Left hindlimb (tissue), 1 donor: ENCODE measurements at places on chromosomes 1 and 21.
A peak's percentile ranks its signal among the peaks of the same experiment; 100 is the strongest.

DNA sequence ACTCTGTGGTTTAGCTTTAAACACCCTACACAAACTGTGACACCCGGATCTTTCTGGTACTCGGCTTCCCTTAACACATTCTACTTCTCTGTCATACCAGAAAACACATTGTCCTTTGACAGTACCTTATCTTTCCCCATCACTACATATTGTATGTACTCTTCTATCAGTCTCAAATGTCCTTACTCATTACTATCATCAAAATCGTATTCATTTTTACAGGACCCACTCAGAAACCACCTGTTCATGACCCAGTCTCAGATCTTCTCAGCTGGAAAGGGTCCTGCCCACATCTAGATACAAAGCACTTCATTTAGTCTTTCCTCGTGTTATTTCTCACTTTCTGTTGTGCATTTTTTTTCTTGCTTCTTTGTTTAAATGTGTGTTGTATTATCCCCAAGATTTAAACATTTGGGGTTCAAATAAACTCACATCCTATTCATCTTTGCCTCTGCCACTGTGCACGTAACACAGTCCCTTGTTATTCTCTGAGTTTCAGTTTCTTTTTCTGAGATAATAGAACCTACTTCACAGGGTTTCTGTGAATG, 27.7 kb downstream of the CD34 start:
- no peak for DNase-seq

DNA sequence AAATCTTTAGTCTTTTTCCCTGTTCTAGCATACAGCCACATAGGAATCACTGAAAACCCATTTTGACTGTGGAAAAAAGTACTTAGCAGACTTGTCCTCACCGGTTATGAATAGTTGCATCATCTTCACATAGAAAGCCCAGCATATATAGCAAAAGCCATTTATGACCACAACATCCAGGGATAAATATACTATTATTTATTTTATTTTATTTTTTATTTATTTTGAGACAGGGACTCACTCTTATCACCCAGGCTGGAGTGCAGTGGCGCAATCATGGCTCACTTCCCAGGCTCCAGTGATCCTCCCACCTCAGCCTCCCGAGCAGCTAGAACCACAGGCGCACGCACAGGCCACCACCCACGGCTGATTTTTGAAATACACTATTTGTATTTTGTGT, 175.3 kb downstream of the GALNT2 start:
- DNase-seq = no peak

DNA sequence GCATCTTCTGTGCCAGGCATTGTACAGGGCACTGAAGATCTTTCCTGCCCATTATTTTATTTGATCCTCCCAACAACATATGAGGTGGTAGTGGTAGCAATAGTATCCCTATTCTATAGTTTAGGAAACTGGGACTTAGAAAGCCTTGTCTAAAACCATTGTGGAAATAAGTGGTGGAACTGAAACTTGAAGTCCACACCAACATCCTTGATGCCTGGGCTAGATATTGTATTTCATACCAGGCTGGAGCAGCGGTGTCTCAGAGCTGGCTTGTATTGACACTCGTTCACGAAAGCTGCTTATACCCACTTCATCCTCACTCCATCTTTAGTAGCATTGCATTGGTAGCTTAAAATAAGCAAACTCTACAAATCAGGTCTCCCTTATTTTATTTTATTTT, 9.7 kb upstream of the CTSS start:
- DNase-seq = no peak

- no peak for DNase-seq
Observed at GRCh38 chr1:242455052-242455361, 69.5 kb downstream of the PLD5 start.

DNA sequence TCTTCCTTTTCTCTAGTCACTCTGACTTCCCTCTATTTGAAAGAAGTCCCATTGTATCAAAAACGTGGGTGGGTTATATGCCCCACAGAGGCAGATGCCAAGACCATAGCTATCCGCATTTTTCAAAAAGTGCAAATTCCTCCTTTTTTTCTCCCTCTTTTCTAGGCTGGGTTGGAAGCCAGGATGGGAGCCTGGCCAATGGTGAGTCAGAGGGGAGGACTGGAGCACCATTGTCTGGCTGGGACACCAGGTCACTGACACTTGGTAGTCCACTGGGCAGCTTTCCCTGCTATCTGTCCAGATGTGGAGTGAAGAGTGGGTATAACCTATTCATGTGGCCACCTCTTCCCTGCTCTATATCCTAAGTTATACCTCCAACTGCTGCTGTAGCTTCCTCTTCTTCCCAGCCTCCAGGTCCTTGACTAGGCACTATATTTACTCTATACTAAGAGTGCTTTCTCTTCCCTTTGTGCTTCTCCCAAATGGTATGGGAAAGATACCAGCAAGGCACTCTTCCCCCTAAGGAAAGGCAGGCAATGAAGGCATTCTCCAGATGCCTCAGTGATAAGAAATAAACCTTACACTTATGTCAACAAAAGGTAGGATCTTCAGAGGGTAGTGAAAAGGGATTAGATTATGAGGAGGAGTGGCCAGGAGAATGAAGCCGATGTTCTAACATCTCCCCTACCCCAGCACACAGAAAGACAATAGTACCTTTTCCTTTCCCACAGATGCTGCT, 12.9 kb downstream of the PI4KB start:
- peak; percentile 45 for DNase-seq

DNA sequence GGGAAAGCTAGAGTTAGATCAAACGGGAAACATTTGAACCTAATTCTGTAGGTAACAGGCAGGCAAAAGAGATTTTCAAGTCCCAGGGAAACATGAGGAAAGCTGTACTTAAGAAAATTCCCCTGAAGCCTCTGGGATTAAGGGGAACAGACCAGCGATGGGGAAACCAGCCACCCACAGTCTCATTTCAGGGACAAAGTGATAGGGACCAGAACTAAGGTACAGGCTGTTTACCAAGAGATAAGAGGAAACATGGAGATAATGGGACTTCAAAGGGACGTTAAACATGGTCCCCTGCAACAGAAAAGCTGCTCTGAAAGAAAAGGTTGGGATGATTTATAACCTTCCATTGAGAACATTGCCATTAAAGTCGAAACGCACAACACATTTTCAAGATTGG, 84.4 kb downstream of the NTPCR start:
- no peak for DNase-seq

- DNase-seq = no peak
Observed at GRCh38 chr1:211579440-211580302, 710 bp upstream of the SLC30A1 start.

DNA sequence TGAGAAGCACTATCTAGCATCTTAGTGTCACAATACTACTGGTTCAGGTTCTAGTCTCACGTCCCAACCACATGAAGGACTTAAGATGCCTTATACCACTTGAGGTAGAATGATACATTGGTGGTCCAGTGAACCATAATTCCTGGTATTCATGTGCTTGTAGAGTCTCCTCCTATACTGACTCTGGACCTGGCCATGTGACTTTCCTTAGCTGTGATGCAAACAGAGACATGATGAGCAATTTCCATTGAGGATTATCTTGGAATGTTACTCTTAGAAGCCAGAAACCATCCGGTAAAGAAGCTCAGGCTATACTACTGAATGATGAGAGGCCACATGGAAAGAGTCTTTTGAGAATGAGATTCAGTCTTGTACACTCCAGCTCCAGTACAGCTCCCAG, 105.7 kb downstream of the NME7 start:
- no peak for DNase-seq
